ENCODE measurements at places on chromosomes 1 and 21.

DNA sequence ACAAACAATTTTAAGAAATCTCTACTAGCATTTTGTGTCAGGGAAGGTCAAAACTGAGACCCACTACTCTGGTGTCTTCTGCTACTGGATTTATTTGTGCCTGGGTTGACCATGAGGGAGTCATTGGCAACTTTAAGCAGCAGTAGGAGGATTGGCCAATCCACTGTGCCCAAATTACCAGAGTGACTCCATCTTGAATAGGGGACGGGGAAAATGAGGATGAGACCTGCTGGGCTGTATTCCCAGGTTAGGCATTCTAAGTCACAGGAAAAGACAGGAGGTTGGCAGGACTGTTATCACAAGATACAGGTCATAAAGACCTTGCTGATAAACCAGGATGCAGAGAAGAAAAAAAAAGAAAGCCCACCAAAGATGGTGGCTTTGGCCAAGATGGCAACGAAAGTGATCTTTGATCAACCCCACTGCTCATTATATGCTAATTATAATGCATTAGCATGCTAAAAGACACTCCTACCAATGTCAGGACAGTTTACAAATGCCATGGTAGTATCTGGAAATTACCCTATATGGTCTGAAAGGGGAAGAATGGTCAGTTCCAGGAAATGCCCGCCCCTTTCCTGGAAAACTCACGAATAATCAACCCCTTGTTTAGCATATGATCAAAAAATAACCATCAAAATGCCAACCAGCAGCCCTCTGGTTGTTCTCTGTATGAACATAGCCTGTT lies 200.9 kb downstream of the LTN1 start:
- no peak for DNase-seq

DNA sequence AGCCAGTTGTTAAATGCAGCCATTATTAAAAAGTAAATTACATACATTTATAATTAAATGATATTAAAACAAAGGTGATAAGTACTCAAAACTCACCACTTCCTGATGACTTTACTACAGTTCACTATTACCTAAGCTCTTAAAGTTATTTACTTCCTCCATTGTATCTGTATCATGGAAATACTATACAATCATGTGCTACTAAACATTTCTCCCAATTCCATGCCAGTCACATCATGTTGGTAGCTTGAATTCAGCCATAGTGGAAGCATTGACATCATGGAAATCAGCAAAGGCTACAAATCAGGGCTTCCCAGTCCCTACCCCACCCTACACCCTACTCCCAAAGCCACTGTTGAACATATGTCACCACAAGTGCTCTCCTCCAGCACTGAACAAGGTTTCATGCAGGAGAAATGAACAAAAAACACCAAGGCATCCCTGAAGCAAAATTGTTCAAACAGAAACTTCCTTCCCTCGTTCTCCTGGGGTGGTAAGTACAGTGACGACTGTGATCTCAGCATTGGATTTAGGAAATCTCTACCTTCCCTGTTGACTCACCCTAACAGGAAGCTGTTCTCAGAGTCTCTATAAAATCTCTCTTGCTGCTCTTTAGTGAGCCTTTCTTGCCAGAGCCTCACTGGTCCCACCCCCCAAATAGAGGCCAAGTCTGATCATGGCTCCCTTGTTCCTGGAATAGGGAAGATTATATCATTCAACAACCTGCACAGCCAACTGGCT lies 12.7 kb downstream of the VSIG8 start:
- no peak for DNase-seq

DNA sequence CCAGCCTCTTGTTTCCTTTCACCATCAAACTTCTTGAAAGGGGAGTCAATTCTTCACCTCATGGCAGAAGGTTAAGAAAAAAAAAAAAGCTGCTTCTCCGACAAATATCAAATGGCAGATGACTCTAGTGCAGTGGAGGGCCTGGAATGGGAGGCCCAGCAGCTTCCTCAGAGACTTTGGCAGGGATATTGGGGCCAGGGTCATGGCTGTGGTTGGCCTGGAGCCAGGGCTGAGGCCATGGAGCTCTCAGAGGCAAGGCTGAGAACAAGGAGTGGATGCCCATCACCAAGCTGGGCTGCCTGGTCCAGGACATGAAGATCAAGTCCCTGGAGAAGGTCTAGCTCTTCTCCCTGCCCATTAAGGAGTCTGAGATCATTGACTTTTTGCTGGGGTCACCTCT lies 18.7 kb downstream of the MTF1 start:
- DNase-seq = no peak

DNA sequence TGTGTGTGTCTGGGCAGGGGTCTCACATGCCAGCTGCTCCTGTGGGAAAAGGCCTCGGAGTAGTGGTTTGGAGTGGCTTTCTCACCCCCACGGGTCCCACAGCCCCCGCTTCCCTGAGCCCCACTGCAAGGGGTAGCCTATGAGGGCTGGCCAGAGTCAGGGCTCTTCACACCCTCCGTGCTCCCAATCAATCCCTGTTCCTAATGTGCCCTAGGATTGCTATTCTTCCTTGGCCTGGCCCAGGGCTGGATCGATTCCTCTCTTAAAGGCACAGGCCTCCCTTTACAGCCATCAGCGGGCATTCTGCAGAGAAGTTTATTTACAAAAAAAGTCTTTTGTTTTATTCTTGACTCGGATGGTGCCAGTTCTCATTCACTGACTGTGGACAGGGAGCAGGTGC lies 19.3 kb upstream of the ACTL8 start:
- DNase-seq = no peak

DNA sequence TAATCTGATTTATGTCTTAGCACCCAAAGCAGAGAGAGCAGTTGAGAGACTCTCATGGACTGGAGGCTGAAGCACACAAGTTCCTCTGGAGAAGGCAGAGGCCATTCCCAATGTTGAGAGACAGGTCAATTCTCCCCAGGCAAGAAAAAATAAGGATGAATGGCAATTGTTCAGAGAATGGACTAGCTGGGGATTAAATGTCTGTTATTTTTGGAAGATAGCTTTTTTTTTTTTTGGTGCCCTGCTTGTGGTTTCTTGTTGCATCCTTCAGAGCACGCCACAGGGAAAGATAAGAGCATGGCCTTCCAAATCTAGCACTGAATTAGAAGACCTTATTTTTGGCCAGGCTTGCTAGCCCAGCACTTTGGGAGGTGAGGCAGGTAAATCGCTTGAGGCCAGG lies 65.6 kb upstream of the ERRFI1 start:
- no peak for DNase-seq

DNA sequence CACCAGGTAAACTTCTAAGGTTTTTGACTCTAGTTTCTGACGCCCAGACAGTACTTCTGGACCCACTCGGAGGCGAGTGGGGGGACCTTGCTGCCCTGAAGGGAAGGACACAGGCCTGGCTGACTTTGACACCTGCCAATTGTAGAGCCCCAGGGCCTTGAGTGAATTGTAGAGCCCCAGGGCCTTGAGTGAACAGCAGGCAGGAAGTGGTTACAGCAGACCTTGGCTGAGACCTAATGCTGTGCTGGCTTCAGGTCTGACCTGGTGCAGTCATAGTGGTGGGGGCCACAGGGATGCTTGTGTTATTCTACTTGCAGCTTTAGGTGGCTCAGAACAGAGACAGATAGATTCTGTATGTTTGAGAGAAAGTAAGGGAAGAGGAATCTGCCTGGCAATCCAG lies 344.3 kb downstream of the DUSP10 start:
- no peak for DNase-seq

GRCh38 chr1:58397187-58397820 lies 149.2 kb downstream of the OMA1 start:
- DNase-seq = no peak

- no peak for DNase-seq
These were observed 73.9 kb upstream of the TNFSF4 start for GRCh38 chr1:173280899-173281660.

GRCh38 chr1:207355060-207355459 lies 33.6 kb downstream of the CD55 start:
- no peak for DNase-seq

DNA sequence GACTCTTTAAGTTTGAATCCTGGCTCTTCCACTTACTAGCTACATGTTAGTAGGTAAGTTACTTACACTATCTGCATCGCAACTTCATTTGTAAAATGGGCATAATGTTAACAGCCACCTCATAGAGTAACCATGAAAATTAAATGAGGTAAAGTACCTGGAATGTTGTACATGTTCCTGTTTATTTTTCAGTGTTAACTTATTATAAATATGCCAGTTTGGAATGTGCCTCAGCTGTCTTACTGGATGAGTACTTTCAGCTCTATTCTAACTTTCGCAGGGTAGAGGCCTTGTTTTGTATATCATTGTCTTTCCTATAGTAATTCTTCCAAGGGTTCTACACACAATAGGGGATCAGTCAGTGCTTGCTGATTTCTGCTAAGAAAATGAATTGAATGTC lies 167.4 kb downstream of the DUSP10 start:
- DNase-seq = no peak

- DNase-seq = no peak
These were observed 31.1 kb upstream of the DISP3 start for GRCh38 chr1:11447903-11448302.

DNA sequence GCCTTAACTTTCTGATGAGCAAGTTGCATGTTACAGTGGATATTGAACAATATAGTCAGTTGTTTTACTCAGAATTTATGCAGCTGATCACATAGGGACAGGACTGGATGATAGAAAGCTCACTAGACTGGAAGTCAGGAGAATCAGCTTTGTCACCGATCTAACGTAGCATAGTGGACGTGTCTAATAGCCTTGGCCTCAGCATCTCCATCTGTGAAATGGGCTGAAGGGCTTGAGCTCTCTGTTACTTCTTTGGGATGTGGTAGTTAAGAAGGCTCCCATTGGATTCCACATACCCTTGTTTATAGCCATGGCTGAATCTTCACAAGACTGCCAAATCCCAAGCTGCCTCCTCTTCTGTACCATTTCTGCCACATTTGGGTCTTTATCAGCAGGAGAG lies 190.6 kb downstream of the GRIK1 start:
- DNase-seq = no peak

DNA sequence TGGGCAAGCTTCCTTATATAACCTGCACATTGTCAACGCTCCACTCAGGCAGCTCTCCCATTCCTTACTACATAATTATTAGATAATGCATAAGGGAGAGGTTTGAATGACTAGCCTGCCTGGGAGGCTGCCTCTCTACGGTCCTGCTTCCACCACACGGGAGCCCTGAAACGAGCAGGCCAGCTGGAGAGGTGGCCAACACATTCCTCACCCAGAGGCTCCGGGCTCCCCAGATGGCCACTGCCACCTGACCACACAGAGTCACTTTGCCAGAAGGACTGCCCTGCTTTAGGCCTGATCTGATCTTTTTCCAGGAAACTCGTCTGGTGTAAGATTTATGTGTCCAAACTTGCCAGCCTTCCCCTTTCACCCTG lies 27.9 kb downstream of the HIVEP3 start:
- no peak for DNase-seq

DNA sequence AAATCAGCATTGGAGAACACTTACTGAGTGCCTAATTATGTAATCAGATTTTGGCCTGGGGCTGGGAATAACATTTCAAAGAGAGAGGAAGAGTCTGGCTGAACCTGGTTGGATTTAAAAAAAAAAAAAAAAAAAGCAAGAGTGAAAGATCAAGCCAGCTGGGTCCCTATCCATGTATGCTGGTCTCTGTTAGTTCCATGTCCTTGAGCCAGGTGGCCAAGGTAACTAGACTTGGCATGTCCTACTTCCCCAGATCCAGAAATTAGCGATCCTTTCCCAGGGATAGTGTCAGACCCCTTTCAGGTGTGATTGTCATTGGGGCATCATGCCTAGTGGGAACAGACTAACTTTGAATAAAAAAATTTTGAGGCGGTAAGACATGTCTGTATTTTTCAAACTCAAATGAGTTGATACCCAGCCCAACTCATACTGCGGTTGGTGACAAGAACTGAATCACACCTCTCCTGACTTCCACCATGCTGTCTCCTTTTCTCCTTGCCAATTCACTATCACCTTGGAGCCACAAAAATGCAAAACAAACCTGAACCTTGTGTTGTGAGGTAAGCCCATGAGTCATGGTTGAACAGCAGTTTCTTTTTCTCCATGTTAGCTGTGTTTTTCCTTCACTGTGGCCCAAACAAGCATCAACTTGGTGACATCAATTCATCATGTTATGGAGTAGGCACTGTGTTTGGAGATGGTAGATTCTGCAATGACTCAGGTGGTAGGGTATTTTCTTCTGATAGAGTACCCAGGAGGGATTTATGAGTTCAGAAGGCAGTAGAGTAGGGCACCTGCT lies 24.5 kb upstream of the PPP2R5A start:
- DNase-seq = peak; percentile 27

DNA sequence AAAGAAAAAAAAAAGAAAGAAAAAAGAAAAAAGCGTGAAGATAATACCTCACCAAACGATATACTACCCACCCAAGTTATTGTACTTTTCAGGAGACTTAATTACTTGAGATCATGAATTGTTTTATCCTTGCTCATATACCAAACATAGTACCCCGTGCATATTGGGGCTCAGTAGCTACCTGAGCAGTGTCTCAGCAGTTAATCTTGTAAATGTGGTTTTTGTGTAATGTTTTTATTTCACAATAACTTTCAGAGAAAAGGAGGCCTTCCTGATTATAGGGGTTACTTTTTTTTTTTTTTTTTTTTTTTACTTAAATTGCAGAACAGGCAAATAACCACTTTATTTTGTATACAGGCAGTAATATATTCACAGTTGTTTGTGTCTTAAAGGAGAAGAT lies 80.3 kb downstream of the OSBPL9 start:
- no peak for DNase-seq

GRCh38 chr21:35705888-35706287 lies 354.4 kb downstream of the SETD4 start:
- DNase-seq = no peak

DNA sequence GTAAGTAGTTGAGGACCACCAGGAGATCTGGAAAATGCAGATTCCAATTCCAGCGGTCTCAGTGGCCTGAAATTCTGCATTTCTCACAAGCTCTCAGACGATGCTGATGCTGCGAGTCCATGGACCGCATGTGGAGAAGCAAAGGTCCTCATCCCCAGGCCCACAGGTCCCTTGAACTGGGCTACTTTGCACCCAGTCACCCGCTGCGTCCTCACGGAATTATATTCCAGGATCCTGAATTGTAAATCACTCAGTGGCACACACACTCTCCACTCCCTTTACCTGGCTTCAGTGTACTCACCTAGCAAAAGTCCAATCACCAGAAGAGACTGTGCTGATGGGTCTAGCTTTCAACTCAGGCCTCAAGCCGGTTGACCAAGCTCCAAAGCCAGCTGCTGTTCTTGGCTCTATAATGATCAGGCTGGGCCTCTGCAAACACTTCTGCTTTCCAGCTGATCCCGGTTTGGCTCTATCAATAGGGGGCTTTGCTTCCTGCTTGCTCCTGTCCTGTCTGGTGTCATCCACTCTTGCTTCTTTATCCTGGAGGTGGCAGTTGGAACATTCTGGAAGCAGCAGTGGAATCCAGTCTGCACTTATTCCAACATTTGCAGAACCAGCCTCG lies 904 bp upstream of the RPL22 start:
- DNase-seq = no peak

DNA sequence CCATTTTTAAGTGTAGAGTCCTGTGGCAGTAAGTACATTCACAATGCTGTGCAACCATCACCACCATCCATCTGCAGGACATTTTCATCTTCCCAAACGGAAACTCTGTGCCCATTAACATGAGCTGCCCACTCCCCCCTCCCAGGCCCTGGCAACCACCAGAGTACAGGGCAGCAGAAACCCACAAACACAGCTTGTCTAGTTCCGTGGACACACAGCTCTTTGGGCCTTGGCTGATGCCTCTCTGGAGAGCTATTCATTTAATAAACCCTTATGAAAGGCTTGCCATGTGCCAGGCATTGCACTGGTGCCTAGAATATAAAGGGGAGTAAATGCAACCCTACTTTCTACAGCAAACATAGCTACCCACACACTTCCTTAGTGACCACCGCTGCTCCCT lies 28.0 kb downstream of the STUM start:
- DNase-seq = no peak

Data from activated CD4-positive, alpha-beta memory T cell treated with anti-CD3 and anti-CD28 coated beads, Interleukin-2, amount 10 ng/mL, durations not matched to agents 7 days and 5 days (primary cell).